ENCODE measurements at places on chromosomes 12 and 14.

DNA sequence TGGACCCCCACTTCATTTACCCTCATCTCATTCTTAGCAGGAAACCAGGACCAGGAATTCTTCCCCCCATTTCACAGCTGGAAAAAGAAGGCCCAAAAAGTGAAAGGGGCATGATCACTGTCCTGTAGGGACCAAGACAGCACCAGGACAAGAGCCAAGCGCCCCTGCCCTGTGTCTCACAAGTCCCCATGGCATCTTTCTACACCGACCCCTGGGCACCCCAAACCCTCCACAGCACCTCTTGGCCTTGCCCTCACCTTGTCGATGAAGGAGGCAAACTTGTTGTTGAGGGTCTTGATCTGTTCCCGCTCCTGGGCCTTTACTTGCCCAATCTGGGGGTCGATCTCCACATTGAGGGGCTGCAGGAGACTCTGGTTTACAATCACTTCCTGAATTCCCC lies 710 bp downstream of the KRT76 start:
- DNase-seq, result no peak

GRCh38 chr12:46299851-46300250 lies 31.0 kb upstream of the SLC38A1 start:
- DNase-seq, result no peak

- DNase-seq, result no peak
These were observed 43.4 kb downstream of the SH2B3 start for GRCh38 chr12:111448846-111449790.

DNA sequence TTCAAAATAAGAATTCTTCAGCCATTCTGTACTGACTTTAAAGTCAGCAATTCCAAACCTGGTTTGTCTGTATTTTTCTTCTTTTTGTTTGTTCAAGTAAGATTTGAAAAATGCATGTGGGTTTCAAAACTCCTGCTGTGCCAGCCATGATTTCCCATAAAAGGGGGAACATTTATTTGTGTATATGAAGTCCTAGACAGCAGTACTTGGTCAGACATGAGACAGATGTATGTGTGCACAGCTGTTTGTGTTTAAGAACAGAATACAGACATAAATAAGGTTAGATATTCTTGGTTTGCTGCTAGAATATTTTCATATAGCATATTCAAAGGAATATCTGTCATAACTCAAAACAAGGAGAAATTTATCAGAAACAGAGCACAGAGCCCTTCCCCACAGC lies 236.0 kb downstream of the ADAMTS20 start:
- DNase-seq, result no peak

DNA sequence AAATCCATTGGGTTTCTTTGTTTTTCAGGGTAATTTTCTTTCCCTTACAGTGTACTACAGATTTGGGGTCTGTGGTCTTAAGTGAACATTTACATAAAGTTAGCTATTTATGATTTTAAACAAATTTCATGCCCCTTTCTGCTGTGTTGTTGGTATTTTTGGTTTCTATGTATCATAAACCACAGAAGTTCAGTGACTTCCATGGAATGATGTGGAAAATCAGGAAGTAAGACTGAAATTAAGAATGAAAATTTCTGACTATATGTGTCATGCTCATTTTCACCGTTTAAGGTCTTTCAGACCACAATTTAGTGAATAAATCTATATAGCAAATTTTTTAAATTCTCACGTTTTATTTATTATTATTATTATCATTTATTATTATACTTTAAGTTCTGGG lies 31.7 kb downstream of the ETV6 start:
- no peak for DNase-seq

- no peak for DNase-seq
These were observed 250.5 kb upstream of the SOX5 start for GRCh38 chr12:24200010-24200409.

DNA sequence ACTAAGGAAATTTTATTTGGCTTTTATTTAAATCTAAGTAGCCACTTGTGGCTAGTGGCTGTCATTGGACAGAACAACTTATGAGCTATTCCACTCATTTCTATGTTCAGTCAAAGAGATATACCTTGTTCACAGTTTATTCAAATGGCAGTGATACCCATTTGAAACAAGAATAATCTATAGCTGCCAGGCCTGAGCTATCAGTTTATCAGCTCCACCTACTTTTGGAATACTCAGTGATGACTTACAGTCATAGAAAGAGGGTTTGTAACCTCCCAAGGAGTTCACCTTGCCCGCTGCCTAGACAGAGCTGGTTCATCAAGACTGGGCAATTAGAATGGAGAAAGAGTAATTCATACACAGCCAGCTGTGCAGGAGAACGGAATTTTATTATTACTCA lies 4.5 kb upstream of the ABHD4 start:
- no peak for DNase-seq

DNA sequence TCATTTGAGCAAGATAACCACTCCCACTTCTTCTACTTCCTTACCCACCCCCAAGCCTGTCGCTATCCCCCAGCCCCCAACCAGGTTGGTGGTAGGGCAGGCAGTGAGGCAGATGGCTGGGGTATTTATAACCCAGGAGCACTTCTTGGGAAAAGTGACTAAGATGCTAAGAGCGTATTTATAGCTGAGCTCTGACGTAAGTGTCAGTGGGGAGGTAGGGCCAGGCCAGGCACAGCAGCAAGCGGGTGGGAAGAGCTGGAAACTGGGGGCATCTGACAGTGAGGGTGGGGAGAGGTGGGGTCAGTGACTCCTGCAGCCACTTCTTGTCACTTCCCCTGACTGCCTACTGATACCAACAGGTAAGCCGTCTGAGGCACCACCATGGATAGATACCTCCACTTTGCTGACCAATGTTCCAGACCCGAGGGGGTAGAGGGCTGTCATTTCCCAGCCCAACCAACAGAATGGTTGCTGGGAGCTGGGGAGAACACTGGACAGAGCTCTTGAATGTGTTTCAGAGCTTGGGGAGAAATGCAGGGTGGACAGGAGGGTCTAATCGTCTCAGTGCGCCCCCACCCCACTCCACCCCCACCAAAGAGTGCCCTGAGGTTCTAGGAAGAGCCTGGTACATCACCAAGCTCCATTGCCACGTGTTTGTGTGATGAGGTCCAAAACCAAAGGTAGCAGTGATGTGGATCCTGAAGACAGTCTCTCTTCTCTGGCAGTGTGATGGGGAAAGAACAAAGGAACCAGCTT lies 2.7 kb upstream of the INHBE start:
- DNase-seq, result no peak

- DNase-seq, result no peak
These were observed 44.8 kb upstream of the PTHLH start for GRCh38 chr12:28017126-28017872.

GRCh38 chr12:128052331-128052730 lies 214.6 kb upstream of the TMEM132C start:
- no peak for DNase-seq
